Thyroid gland (tissue), 4 donors: ENCODE measurements at places on chromosomes 4 and X.

- DNase-seq, result no peak
Measured at GRCh38 chr4:183321516-183321915, 710 bp downstream of the CLDN24 start.

DNA sequence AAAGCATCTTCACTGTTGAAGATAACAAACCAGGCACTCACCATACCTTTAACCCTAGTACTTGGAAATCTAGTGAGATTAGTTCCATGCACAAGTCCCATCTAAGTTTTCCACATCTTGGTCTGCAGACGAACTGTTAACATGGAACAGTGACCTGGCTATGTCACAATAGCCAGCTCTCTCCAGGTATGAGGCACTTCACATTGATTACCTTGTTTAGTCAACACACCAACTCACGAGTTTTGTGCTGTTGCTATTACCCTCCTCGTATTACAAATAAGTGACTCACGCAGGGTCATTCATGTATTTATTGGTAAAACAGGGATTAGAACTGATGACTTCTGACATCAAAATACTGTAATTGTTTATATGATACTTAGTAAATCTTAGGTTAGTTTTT is 36.4 kb upstream of the FRAS1 start:
- DNase-seq, result peak; percentile 16

DNA sequence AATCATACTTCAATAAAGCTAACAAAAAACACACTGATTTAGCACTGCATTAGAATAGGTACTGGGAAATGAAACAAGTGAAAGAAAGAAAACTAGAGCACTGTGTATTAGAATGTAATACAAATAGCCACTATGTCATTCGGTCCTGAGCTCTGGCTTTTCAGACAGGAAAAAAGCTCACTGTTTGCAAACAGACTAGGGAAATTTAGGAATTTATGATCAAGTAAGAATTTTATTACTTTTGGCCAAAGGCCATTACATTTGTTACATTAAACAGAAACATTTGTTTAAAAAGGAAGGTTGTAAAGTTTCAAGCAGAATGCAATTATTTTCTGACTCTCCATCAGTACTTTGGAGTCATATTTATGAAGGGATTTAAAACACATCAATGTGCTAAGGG is 68.7 kb downstream of the KLHL8 start:
- DNase-seq, result no peak

DNA sequence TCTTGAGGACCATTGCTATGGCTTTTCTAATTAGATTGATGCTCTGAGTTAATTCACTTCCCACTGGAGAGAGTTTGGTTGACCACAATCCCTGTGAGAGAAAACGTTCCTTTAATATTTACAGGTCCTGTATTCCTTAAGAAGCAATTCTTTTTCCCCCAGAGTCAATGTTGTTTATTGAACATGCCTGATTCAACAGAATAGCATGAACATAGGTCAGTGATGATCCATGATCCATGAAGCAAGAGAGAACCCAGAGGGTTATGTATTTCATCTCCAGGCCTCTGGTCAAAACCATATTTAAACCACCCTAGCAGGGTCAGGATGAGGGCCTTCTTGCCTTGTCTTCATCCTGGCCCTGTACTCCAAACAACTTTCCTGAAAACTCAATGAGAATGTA is 39.4 kb upstream of the EFHC2 start:
- no peak for DNase-seq

DNA sequence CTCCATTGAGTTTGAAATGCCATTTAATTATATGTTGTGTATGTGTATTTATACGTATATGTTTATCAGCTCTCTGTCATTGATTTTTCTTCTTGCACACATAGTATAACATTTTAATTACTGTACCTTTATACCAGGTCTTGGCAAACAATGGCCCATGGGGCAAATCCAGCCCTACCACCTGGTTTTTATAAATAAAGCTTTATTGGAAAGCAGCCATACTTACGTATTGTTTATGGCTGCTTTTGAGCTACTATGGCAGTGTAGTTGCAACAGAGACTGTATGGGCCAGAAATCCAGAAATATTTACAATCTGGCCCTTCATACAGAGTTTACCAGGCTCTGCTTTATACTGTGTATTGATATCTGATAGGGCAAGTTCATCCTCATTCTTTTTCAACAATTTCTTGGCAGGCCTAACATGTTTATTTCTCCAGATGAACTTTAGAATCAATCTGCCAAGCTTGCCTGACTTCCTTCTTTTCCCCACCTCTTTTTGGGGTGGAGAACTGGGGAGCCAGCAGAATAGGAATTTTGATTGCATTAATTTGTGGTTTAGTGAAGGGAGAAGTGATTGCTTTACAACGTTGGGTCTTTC is 15.8 kb downstream of the DCUN1D4 start:
- DNase-seq, result no peak

DNA sequence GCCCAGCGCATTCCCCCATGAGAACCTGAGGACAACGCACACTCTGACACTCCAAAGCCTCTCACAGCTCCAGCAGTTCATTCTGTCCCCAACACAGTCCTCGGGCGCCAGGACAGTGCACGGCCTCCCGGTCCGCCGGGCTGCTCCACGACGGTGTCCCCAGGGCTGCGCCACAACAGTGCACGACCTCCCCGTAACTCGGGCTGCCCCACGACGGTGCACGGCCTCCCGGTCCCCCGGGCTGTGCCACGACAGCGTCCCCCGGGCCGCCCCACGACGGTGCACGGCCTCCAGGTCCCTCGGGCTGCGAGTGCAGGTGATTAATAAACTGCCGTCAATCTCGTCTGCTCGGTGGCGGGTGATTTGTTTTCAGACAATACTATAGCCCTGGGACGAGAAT is 585.1 kb upstream of the FRG1 start:
- no peak for DNase-seq

GRCh38 chr4:15149839-15150592 is 147.7 kb downstream of the CPEB2 start:
- DNase-seq, result peak; percentile 85

GRCh38 chr4:8725071-8725841 is 132.7 kb downstream of the CPZ start:
- DNase-seq, result no peak
